GM04503 (cell line): ENCODE measurements at places on chromosomes 4 and X.

DNA sequence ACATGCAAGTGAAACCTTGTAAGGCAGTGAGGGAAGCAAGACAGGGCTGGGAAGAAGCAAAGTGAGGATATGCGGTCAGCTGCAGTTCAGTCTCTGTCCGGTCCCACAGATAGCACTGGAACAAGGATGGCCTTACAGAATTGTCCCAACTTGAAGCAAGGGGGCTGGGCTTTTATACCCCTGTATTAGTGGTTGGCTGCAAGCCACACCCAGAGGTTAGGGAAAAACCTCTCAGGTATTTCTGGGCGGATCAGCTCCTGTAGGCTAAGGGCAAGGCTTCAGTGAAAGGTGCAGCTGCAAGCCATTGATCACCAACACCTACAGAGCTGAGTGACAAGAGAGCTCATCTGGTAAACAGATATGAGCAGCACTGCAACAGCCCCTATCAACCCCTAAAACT lies 89.0 kb downstream of the KDR start:
- no peak for DNase-seq

DNA sequence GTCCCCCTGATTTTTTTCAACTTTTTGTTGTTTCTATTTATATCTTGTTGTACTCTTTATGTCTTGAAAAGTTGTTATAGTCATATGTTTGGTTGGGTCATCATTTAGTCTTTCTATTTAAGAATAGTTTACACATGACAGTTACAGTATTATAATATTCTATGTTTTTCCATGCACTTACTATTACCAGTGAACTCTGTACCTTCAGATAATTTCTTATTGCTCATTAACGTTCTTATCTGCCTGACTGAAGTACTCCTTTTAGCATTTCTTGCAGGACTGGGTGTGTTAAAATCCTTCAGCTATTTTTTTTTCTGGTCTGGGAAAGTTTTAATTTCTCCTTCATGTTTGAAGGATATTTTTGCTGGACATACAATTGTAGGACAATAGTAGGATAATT lies 157.7 kb upstream of the DIPK2B start:
- no peak for DNase-seq

GRCh38 chr4:139753686-139754085 lies 88.1 kb downstream of the MGST2 start:
- no peak for DNase-seq

- DNase-seq, result no peak
Measured at GRCh38 chr4:2753436-2753835, 2.7 kb downstream of the TNIP2 start.

- no peak for DNase-seq
Measured at GRCh38 chrX:153953342-153953830, 8.9 kb upstream of the RENBP start.

DNA sequence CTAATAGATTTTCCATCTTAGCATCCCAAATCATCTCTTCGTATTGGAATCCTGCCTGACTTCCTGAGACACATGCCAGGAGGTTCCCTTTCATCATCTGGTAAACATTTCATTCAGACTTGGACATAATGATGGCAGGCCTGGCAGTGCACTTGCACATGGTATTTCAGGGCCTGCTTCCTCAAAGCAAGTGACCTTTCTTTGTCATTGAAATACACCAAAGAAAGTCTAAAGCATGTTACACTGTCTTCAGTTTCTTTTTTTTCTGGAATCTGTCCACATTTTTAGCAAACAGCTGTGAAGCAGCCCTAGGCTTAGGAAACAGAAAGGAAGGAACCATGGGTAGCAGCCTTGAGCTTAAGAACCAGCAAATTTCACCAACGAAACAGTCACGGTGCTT lies 205.9 kb upstream of the VCX start:
- no peak for DNase-seq

DNA sequence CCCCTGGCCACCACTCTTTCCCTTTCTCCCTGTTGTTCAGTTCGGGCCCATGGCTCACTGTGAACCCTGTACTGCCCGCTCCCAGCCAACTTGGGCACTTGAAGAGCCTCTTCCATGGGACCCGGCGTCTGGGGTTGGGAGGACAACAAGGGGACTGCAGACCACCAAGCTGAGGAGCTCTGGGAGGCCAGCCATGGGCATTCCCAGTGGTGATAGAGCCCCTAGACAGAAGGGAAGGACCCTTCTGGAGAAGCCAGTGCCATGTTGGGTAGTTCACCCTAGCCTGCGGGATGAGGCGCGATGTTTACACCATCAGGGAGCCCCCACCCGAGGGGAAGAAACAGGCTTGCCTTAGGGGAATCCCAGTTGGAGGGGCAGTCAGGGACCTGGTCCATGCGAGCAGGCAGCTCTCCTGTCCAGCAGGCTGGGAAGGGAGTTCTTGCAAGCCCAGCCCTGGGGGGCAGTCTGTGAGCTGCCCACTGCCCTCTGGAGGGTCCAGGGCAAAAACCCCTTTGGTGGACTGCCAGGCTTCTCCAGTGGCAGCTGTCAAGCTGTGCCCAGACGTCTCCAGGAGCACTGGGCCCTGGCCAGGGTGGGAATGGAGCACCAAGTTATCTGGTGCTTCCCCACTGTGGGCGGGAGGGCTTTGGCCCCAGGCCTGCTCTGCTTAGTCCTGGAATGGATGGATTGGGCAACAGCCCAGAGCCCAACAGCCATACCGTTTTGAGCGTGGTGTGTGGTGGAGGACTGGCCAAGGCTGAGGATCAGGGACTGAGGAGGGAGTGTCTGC lies 23.7 kb upstream of the UBA1 start:
- DNase-seq, result no peak

GRCh38 chr4:123598331-123598730 lies 201.7 kb downstream of the SPRY1 start:
- DNase-seq, result no peak

DNA sequence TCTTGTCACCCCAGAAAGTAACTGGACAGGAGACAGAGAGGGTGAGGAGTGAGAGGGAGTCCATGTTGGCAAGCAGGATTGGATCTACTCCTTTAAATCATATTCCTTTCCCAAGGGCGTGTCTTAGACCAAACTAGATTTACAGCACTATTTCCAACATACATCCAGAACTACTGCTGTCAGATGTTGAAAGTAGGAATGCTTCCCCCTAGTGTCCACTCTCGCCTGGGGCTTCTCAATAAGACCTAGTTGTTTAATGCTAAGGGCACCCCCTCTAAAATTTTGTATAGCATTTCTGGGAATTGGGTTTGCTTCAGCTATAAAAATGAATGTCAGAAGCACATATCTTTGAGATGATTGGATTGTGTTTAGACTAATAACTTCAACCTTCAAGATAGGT lies 13.3 kb downstream of the OFD1 start:
- no peak for DNase-seq

GRCh38 chr4:141721174-141721573 lies 84.8 kb downstream of the IL15 start:
- DNase-seq, result no peak

DNA sequence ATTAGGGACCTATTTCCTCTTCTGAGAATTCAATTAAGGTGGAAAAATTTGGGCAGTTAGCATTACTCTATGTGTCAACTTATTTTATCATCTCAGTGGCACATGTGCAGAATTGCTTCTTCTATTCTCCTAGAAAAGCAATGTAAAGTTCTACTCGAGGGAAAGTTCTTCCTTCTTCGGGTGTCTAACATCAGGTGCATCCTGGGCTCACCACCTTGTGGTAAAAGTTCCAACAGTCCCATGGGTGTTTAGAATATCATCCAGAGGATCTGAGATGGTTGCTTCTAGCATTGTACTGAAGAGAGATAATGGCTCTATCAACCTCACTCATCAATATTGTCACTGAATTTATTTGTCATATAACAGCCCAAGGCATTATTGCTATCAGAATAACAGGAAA lies 969.7 kb downstream of the PDHA2 start:
- no peak for DNase-seq

- DNase-seq, result no peak
Measured at GRCh38 chrX:14073556-14073955, 43.9 kb upstream of the GEMIN8 start.

GRCh38 chr4:183961795-183962194 lies 56.7 kb downstream of the STOX2 start:
- DNase-seq, result no peak

- DNase-seq, result no peak
Measured at GRCh38 chrX:46831765-46832327, 5.0 kb upstream of the RP2 start.

DNA sequence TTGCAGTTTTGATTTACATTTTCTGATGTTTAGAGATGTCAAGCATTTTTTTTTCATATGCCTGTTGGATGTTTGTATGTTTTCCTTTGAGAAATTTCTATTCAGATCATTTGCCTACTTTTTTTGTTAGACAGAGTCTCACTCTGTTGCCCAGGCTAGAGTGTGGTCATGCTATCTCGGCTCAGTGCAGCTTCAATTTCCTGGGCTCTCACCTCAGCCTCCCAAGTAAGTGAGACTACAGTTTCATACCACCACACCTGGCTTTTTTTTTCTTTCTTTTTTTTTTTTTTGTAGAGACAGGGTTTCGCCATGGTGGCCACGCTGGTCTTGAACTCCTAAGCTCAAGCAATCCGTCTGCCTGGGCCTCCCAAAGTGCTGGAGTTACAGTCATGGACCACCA lies 291.7 kb downstream of the SLITRK2 start:
- DNase-seq, result no peak

DNA sequence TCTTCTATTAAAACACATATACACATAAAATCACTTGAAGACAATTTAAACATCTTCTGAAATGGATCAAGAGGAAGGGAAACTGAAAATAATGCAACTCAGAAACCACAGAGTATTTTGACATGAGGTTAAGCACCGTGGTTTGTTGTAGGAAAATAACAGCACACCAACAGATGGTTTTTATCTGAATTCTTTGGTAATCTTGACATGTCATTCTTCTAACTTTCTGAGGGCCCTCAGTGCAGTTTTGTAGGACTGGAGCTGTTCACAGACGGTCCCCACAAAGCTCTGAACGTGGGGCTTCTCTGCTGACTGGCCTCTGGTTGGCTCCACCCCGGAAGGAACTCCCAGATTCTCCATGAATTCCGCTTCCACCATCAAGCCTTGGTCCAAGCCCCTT lies 16.0 kb upstream of the TLR8 start:
- no peak for DNase-seq

DNA sequence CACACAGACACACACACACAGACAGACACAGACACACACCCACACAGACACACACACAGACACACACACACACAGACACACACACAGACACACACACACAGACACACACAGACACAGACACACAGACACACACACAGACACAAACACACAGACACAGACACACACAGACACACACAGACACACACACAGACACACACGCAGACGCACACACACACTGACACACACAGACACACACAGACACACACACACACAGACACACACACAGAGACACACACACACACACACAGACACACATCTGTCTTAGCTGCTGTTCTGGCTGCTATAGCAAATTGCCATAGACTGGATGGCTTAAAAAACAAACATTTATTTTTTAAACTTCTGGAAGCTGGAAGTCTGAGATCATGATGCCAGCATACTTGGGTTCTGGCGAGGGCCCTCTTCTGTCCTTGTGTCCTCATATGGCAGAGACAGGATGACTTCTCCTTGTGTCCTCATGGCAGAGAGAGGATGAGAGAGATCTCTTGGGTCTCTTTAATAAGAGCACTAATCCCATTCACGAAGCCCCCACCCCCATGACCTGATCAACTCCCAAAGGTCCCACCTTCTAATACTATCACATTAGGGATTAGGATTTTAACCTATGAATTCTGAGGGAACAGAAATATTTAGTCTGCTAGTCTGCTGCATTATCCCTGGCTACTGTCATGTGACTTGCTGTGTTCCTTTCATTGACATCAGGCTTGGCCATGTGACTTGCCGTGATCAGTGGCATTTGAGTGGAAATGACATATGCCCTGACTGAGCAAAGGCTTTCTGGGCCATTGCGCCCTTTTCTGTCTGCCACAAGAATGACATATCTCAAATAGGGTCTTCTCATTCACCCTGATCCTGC lies 32.7 kb upstream of the RASGEF1B start:
- no peak for DNase-seq

DNA sequence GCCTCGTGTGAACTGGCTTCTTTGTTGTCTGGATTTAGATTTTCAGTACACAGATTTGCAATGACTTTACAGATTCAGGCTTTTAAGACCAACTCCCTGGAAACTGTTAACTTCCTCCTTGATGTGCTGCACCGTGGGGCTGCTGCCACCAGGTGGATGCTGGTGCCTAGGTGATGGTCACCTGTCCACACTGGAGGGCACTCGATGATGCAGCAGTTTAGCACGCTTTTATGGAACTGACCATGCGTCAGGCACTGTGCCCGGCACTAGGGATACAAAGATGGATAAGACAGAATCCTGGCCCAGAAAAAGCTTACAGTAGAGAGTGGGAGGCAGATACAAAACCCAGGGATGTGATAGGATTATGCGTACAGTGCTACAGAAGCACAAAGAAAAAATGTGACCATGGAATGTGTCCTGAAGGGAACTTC lies 180.7 kb downstream of the CEP135 start:
- DNase-seq, result no peak

DNA sequence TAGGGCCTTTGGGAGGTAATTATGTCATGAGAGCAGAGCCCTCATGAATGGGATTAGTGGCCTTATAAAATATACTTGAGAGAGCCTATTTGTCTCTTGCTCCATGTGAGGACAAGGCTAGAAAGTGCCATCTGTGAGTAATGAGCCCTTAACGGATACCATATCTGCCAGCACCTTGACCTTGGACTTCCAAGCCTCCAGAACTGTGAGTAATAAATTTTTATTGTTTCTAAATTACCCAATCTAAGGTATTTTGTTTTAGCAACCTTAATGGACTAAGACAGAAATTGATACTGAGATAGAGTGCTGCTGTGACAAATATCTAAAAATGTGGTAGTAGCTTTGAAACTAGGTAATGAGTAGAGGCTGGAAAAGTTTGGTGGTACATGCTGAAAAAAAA lies 285.0 kb upstream of the DIPK2B start:
- peak; percentile 25 for DNase-seq

DNA sequence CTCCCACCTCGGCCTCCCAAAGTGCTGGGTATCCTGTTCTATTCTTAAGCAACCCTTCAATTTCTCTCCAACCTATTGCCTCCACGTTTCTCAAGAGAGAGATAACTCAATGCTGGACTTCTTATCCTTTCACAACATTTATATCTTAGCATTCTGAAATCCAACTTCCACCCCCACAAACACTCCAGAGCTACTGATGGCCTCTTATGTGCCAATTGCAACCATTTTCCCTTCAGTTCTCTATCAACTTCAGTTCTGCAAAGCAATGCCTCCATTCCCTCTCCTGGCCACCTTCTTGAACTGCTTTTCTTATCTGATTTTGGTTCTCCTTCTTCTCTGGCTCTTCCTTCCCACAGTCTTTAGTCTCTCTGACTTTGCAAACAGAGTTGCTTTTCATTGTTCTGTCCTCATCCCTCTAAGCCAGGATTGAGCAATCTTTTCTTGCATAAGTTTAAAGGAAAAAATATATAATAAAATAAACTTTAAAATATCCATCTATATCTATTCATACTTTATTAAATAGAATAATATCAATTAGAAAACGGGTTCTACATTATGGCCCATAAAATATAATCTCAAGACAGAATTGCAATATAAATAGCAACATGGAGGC lies 3.6 kb upstream of the STBD1 start:
- no peak for DNase-seq

- no peak for DNase-seq
Measured at GRCh38 chr4:60757986-60758680, 442.0 kb upstream of the ADGRL3 start.
